ENCODE measurements at places on chromosomes 13 and 19. TPM values are rescaled to one million over a fixed set of nuclear protein-coding genes. Genes with fewer than 3 reads are reported as not detected.

The ZNF382 gene
- 26.7 TPM for total RNA-seq

GRCh38 chr19:44602081-44602480, 11.3 kb upstream of the IGSF23 start:
- H3K36me3 ChIP-seq: no peaks in the 10 kb centered on the region
- no peak overlapping the region for H3K27ac ChIP-seq
- no peaks in the 10 kb centered on the region for H3K4me1 ChIP-seq

DNA sequence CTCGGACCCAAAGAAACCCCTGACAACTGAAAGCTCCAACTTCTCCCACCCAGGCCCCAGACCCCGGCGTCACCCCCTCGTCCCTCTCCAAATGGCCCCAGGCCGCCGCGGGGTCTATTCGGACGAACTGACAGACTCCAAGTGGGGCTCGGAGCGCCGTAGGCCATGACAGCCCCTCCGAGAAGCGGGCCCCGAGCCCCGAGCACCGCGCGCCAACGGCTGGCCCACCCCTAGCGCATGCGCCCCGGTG, 360 bp downstream of the DDX39A start:
- H3K4me3 ChIP-seq: peak overlapping the region; percentile 87
- H3K27me3 ChIP-seq: no peaks in the 10 kb centered on the region
- H3K4me1 ChIP-seq: peaks cover 31% of the 10 kb centered on the region
- H3K27ac ChIP-seq: peak overlapping the region; percentile 95

GRCh38 chr13:42991898-42992763, at the start of gene EPSTI1:
Gene EPSTI1 (minus strand): TSS chr13:42992241. CDS start chr13:42992165, 76 bp downstream.
- H3K4me1 ChIP-seq: peaks cover 11% of the 10 kb centered on the region
- peak within 1 kb of the TSS; percentile 91 for H3K27ac ChIP-seq
- peak within 1 kb of the TSS; percentile 86 for H3K4me3 ChIP-seq
- peak; percentile 52 for DNase-seq
- peaks cover 6% of the 10 kb centered on the region for H3K27me3 ChIP-seq

DNA sequence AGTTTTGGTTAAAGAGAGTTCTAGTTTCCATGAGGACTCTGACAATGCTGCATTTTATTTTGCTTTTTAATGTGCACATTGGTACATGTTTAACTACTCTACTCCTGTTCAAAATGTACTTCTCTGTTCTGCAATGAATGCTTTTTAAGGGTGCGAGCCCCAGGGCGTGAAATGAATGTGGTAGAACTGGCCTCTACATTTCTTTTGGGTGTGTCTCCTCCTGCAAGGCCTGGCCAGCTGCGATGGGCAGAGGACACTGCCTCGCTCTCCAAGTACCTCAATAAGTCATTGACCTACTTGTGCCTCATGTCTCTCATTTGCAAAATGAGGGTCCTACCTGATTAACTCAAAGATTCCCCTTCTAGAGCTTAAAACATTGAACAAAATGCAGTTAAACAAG, 6.7 kb downstream of the RGS9BP start:
- no peak for DNase-seq
- no peaks in the 10 kb centered on the region for H3K36me3 ChIP-seq
- H3K27me3 ChIP-seq: peaks cover 6% of the 10 kb centered on the region
- no peaks in the 10 kb centered on the region for H3K4me1 ChIP-seq
- H3K27ac ChIP-seq: no peak overlapping the region

All from spinal cord (tissue), 10 donors.